ENCODE measurements at places on chromosomes 4 and X.

- no peak for DNase-seq
Measured at GRCh38 chrX:133884430-133885394, 100.7 kb downstream of the GPC3 start.

GRCh38 chr4:139704915-139705485 is 39.4 kb downstream of the MGST2 start:
- peak; percentile 18 for DNase-seq

GRCh38 chr4:11297201-11297600 is 131.5 kb downstream of the HS3ST1 start:
- DNase-seq: no peak

DNA sequence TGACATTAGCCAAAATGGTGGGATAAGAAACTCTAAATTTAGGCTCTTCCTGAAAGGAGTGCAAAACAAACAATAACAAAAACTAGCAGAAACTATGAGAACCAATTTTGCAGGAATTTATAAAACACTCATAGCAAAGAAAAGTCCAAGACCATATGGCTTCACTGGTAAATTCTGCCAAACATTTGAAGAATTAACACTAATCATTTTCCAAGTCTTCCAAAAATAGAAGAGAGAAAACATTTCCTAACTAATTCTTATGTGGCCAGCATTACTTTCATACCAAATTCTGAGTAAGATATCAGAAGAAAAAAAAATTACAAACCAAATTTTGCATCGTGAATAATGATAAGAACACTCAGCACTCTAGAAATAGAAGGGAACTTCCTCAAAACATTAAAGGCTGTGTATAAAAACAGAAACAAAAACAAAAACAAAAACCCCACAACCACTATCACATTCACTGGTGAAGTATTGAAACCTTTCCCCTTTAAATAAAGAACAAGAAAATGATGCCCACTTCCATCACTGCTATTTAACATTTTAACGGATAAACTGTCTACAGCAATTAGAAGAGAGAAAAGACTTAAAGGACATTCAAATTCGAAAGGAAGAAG is 524.3 kb upstream of the GALNTL6 start:
- peak; percentile 0 for DNase-seq

GRCh38 chrX:9456250-9457074 is 8.4 kb upstream of the TBL1X start:
- DNase-seq: no peak
